ENCODE measurements at places on chromosomes 12 and 14.

DNA sequence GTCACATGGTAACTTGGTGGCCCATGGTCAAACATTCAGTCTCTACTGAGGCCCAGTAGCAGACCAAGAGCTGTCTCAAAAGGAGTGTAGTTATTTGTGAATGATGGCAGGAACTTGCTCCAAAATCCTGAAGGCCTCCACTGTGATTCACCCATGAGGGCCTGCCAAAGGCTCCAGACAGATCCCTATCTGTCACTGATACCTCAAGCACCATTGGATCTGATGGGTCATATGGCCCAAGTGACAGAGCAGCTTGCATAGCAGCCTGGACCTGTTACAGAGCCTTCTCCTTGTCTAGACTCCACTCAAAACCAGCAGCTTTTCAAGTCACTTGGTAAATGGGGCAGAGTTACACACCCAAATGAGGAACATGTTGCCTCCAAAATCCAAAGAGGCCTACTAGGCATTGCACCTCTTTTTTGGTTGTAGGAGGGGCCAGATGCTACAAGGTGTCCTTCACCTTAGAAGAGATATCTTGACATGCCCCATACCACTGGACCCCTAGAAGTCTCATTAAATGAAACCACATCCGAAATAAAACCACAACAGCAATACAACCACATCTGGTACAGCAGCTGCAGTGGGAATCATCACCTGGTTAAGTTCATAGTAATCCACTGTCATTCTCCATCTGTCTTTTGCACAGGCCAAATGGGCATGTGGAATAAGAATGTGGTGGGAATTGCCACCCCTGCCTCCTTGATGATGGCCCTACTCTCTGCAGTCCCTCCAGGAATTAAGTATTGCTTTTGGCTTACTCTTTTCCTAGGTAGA lies 150.4 kb upstream of the MAX start:
- no peak for DNase-seq

GRCh38 chr14:20617138-20618003 lies 24.1 kb downstream of the OR6S1 start:
- DNase-seq, result no peak

- DNase-seq, result no peak
Measured at GRCh38 chr12:4044101-4044500, 170.9 kb upstream of the PARP11 start.

- no peak for DNase-seq
Measured at GRCh38 chr12:30286345-30286926, 409.2 kb downstream of the IPO8 start.

DNA sequence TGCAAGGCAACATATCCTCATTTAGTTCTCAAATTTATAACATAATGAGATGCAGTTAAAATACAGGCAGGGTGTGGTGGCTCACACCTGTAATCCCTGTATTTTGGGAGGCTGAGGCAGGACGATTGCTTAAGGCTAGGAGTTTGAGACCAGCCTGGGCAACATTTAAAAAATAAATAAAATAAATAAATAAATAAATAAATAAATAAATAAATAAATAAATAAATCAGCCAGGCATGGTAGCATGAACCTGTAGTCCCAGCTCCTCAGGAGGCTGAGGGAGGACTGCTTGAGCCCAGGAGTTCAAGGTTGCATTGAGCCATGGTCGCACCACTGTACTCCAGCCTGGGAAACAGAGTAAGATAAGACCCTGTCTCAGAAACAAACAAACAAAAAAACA lies 39.4 kb downstream of the TCHP start:
- no peak for DNase-seq

DNA sequence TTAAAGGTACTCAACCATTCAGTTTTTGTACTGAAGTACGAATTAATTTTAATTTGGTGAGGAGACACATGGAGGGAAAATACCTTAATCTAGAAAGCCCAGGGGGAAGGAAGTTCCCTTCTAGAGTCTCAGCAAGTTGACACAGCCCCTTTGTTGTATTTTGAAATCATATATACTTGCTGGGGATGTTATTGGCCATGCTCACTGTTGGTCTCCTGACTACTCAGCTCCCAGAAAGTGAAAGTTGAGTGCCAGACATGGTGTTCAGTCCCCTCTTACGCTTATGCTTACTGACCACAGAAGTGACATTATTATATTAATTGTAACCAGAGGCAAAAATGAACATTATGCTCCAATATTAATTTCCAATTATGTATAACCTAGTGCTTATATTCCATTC lies 28.1 kb downstream of the ARF6 start:
- DNase-seq, result no peak

- DNase-seq, result no peak
Measured at GRCh38 chr12:29486972-29487371, 10.5 kb downstream of the OVCH1 start.

- no peak for DNase-seq
Measured at GRCh38 chr12:127416796-127417195, 850.2 kb upstream of the TMEM132C start.

GRCh38 chr14:64244279-64244678 lies 49.9 kb downstream of the ESR2 start:
- DNase-seq, result no peak

- no peak for DNase-seq
Measured at GRCh38 chr12:47366579-47366978, 286.8 kb upstream of the AMIGO2 start.

DNA sequence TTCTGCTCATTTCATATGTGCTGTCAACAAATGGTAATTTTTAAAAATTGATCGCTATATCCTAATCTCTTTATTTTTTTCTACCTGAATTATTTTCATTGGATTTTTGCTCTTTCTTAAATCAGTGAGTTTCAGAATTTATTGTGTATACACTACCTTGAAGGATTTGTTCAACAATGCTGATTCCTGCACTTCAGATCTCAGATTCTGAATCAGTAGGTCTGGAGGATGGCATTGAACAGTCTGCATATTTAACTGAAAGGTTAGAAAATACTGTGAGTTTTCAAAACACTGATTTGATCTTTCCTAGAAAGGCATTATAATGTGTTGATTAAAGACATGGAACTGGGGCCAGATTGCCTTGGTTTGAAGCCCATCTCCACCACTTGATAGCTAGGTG lies 1.6 kb downstream of the G2E3 start:
- DNase-seq, result no peak

GRCh38 chr12:14768823-14769405 lies 34.4 kb downstream of the WBP11 start:
- DNase-seq, result no peak

DNA sequence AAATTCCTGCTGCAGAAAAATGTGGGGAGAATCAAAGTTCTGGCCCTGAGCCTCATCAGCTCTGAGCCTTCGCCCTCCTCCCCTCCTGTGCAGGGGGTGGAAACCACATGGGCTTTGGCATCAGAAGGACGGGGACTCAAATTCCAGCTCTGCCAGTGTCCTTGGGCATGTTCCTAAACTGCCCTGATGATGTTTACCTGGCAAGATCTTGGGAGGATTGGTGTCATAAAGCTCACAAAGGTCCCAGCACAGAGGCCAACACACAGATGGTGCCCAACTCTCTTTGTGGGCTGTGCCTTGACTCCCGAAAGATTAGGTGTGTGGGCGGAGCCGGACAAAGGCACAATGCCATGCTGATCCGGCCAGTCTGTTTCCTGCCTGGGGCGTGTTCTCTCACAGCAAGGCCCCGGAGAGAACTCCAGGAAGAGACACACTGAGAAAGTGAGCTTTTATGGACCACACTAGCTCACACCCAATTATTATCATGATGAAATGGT lies 20.5 kb upstream of the CLMN start:
- DNase-seq, result no peak

DNA sequence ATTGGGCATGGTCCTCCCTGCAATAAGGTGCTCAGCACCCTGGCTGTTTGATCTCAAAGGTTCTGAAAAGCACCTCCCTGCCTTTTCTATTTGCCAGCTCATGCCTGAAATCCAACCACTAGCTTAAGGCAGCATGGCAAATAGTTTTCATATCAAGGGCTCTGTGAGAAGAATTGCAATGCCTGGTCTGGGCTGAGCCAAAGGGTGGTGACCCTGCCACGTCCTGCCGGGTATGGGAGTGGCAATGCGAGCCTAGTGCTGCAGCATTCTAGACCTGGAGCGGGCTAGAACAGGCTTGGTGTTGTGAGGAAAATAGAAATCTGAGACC lies 2.3 kb upstream of the SCNN1A start:
- DNase-seq, result no peak

GRCh38 chr14:88477513-88478250 lies 77.1 kb downstream of the PTPN21 start:
- DNase-seq, result no peak

DNA sequence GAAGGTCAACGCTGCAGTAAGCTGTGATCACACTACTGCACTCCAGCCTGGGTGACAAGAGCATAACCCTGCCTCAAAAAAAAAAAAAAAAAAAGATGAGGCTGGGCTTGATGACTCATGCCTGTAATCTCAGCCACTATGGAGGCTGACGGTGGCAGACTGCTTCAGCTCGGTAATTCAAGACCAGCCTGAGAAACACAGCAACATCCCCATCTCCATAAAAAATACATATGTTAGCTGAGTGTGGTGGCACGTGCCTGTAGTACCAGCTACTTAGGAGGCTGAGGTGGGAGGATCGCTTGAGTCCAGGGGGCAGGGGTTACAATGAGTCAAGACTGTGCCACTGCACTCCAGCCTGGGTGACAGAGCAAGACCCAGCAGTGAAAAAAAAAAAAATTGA lies 50.4 kb downstream of the GXYLT1 start:
- no peak for DNase-seq

DNA sequence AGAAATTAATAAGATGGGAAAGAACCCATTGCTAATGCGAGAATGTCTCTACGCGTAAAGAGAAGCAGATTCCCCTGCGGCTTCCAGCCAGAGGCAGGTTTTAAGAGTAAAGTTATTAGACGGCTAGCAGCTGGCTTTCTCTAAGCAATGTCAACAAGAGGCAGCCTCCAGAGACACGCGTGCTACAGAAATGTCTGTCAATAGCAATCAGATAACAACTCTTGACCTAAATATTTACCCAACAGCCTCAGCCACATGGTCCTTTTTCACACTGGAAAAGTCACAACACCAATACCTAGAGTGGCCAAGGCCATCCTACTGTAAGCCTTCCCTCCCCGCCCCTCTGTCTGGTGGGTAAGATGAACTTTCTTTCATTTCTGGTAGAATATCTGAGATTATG lies 146.0 kb upstream of the SFSWAP start:
- no peak for DNase-seq

GRCh38 chr12:49260166-49260565 lies 4.7 kb upstream of the TUBA1C start:
- DNase-seq, result no peak

DNA sequence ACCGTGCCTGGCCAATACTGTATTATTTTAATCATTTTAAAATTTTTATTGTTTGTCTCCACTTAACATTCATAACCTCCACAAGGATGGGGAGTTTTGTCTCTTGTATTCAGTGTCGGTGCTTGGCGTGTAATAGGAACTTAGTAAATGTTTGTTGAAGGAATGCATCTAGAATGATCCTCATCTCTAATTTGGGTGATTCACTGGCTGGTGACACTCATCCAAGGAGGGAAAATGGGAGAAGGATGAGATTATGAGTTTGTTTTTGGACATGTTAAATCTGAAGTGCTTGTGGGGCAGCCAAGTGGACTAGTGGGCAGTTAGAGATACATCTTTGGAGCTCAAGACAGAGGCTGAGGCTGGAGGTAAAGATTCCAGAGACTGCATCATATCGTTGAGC lies 5.1 kb downstream of the KLC1 start:
- no peak for DNase-seq

- DNase-seq, result no peak
Measured at GRCh38 chr12:61311413-61311812, 948.8 kb upstream of the USP15 start.

DNA sequence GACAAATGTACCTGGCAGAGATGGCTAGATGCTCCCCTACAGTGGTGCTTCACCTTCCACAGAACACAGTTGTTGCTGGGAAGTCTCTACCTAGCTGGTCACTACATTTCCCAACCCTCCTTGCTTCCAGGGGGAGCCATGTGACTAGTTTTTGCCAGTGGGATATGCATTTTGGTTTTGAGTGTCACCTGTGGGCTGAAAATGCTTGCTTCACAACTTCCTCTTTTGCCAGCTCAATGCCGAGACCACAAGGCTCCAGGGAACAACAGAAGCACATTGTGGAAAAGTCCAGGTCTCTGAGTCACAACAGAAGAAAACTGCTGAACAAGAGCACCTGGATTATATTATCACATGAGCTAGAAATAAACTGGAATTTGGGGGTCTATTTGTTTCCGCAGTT lies 48.5 kb upstream of the ARHGAP5 start:
- no peak for DNase-seq

DNA sequence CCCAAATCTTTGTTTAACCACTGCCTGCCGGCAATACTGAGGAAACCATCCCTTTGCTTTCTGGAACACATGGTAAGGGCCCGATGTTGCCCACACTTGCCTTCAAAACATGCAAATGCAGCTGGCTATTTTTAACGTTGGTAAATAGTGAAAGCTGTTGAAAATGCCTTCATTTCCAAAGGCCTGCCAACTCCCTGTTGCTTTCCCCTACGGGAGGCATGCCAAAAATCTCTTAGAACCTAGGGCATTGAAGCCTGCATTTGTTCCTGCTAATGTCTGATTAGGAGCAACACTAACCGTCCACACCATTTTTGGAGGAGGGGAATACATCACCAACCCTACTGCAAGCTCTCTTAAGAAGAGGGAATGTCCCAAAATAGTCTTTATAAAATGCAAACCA lies 152.6 kb upstream of the NOS1 start:
- DNase-seq, result no peak

GRCh38 chr12:65204886-65205525 lies 35.6 kb downstream of the LEMD3 start:
- DNase-seq, result no peak

DNA sequence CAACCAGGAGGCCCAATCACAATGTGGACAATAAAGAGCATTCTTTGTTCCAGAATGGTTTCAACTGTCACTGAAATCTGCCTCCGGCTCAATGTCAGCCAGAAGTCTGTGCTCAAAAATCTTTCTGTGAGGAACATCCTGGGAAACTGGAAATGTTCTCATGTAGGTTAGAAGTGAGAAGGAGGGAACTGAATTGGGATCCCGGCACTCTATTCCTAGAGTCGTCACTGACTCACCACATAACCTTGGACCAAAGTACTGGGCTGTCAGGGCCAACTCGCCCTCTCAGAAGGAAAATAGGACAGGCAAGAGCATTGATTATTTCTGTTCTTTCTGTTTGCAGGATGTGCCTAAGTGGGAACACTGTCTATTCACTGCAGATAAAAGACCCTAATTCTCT lies 57.6 kb downstream of the PRKAB1 start:
- no peak for DNase-seq

- DNase-seq, result no peak
Measured at GRCh38 chr12:117522559-117522958, 161.1 kb upstream of the NOS1 start.

DNA sequence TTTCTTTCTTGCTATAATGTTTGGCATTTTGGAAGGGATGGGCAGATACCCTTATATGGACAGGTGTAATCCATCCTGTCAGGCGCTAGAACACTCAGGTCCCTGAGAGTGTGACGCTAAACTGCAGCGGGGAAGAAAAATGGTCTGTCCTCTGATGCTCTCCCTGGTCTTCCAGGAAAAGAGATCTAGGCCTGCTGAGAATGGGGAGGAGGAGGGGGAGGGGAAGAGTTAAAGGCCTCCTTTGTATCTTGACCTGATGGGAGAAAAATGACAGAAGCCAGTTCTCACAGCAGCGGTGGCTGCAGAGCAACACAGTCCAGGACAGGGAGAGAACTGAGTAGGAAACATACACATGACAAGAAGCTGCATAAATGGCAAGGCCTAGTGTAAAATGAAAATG lies 61.1 kb downstream of the RPS6KA5 start:
- no peak for DNase-seq

GRCh38 chr14:69349091-69349777 lies 48.9 kb downstream of the ERH start:
- DNase-seq, result no peak

All from right atrium auricular region (tissue), 2 donors.